ENCODE measurements at places on chromosomes 7 and 10.

DNA sequence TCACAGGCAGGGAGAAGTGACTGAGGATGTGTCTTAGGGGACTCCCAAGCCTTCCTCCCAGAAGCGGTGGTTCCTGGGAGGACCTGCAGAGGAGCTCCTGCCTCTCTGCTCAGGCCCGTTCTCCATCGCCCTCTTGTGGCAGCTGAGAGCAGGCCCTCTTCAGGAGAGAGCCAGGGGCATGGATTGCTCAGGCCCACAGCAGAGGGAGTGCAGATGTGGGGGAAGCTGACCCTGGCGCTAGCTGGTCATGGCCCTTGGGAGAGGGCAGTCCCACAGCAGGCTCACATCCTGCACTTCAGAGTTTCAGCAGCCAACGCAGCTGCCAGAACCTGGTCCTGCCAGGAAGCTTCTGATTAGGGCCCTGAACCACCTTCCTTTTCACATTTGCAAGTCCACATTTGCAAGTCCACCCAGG, 94.8 kb upstream of the TARP start:
- DNase-seq, result peak; percentile 56

GRCh38 chr10:127921753-127922145, 14.8 kb downstream of the PTPRE start:
- no peak for DNase-seq

DNA sequence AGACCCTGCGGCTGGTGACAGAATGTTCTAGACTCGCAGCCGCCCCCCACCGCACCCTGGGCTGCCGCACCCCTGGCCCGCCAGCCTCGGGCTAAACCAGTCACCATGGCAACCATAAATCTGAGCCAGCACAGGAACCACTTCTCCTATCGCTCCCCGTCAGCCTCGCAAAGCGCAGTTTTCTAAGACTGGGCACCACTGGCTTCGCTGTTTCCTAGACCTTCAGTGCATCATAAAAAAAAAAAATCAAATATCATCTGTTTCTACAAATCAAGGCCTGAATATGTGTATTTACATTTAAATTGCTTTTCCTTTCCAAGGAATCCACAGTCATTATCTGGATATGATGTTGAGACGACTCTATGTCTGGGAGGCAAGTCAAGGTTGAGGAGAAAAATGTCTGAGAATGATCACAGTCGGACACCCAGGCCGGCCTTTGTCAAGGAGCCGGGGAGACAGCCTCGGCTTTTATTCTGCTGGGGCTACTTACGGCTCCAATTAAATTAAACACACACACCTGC, 99.9 kb downstream of the PTPRN2 start:
- DNase-seq, result no peak

GRCh38 chr10:46215426-46215825, 71.4 kb upstream of the ANTXRL start:
- no peak for DNase-seq

DNA sequence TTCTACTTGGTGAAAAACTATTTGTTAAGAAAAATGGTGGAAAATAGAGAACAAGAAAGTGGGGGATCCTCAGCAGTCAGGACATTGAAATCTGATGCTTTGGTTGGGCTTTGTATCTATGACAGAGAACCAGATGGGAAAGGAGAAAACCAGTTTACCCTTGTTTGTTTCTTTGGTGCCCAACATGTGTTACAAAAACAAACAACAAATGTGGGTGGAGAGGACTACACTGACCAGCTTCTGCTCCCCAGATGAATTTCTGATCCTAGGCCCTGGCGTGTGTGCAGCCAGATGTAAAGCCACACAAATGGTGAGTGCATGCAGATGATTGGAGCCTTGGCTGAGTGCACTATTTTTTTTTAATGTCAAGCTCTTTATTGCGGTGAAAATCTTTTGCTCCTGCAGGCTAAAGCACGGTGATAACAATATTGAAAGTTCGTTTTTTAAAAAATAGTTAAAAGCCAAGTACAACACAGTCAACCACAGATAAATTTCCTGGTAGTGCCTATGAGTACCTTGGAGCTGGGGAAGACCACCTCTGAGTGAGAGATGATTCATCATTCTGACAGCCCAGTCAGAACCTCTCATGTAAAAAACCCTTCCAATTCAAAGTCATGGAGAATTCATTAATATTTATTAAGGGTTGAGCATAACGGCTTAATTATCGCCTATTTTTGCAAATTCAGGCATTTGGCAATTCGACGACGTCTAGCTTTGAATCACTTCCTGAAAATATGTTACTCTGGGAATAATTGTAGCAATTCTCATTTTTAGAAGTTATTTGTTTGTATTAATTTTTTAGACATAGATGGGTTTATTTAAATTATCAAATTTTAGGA, 163.7 kb downstream of the AGMO start:
- peak; percentile 17 for DNase-seq
